ENCODE measurements at places on chromosomes 4 and X.

- DNase-seq = no peak
These were observed 503.0 kb upstream of the AGA start for GRCh38 chr4:177945268-177945667.

- no peak for DNase-seq
These were observed 21.1 kb upstream of the LUZP4 start for GRCh38 chrX:115268421-115268820.

DNA sequence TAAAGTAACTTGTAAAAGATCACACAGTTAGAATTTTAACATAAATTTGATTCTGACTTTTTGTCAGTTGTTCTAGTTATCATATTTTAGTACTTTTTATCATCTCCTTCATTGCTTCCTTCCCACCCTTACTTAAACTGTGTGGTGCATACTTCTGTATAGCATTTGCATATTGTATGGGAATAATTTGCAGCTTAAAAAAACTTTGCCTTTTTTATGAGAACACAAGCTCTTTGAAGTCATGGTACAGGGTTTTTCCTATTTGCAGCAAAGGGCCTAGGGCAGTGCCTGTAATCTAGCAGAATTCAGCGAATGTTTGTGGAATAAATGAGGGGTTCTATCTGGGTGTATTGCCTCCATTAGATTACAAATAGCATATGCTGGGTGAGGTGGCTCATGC is 41.6 kb downstream of the SYNPO2 start:
- DNase-seq = no peak

DNA sequence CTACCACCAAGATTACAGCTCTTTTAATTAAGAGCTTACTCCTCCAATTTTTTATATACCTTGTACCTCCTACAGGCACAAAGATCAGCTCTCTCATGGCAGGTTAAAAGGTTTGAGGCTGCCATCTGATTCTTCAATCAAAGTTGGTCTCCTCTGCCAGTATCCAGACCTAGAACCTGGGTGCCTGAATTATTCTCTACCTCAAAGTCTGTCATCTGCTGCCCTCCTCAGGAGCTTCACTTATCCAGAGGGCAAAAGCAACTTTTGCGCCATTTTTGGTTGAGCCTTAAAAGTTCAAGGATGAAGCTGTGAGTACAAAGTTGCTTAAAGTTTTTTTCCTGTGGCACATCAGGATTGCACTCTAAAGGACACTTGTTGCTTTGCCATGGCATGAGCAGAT is 343.7 kb upstream of the PPP1R2C start:
- no peak for DNase-seq

- DNase-seq = no peak
These were observed 70.1 kb downstream of the DMP1 start for GRCh38 chr4:87720094-87720691.

DNA sequence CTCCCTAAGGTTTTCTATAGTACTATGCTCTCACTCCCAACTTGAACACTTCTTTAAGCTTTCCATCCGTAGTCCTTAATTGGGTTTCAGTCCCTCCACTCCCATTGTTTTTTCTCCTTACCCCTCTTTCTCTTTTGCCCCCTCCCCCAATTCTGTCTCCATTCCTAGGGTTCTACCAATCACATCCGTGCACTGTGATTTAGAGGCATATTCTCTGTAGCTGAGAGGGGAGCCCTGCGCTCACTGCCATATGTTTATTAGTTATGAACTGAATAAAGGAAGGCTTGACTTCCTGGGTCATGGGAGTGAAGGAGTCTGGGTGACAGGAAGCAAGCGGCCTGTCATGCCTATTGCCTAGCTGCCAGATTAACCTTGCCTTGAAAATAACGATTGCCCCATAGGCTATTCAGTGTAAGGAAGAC is 471 bp downstream of the MCTS1 start:
- DNase-seq = peak; percentile 16

GRCh38 chrX:154779261-154779660 is 16.6 kb downstream of the DKC1 start:
- no peak for DNase-seq

DNA sequence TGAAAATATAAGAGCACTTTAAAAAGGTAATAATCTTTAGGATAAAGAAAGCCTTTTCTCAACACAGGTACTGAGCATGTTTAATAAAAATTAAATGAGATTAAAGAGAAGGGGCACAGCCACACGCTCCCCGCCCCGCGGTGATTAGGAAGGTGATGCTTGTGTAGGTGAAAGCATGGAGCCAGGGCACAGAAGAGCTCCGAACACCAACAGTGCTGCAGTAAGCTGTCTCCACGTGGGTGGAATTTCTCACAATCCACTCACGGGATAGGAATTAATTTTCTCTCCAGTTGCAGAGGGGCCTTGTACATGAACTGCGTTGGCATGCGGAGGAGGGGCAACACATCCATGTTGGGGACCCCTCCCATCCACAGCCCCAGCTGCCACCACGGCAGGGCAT is 27.0 kb downstream of the DCTD start:
- DNase-seq = no peak

GRCh38 chrX:151402719-151403390 is 5.8 kb downstream of the VMA21 start:
- DNase-seq = no peak

GRCh38 chr4:35364321-35364870 is 879.9 kb downstream of the ARAP2 start:
- no peak for DNase-seq

DNA sequence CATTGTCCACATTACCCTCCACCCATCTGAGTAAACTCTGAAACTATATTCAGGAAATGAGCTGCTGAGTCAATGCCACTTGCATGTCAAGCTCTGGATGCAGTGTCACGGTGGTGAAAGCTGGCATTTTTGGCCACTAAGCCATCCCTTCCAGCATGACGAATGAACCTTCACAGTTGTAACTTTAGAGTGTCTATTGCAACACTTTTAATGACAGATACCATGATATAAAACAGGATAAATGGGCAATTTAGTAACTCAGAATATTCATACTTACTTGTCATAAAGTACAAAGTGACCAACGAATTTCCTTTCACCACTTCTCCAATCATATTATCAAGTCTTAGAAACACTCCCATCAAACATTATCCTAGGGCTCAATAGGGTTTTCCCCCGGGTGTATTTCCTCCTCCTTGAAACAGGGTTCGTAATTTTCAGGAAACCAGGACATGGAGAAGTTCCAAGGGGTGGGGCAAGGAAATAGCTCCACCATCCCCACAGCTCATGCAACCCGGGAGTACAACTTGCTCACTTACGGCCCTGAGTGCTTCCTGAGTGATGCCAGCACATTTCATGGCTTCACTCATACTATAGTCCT is 73.1 kb downstream of the MTHFD2L start:
- DNase-seq = peak; percentile 12

DNA sequence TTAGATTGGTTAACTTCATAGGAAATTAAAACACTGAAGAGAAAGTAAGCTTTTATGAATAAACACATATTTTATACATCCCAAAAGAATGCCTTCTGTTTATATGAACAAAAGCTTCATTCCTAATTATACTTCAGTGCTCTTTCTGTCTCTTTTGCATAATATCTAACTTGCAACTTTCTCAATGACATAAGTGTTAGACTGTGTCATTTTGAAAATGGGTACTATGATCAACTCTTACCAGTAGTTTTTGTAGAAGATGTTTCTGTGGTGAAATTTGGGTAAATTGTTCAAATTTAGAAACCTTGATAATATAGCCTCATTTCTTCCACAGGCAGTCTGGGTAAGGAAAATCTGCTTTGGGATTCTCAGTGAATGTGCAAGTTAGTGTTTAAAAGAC is 991.4 kb downstream of the CCSER1 start:
- no peak for DNase-seq

DNA sequence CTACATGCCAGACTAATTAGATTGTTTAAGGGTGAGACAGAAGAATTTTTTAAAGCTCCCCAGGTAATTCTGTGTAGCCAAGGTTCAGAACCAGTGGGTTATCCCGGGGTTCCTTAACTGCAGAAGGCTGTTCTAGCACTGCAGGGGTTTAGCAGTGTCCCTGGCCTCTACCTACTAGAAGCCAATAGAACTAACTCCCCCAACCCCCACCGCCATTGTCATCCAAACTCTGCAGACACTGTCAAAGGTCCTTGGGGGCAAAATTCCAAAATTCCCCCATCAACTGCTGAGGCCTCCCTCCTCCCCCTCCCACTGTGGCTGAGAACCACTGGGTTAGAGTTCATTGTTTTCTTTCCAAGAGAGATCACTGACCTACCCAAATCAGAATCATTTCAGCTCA is 66.4 kb downstream of the MOSPD2 start:
- DNase-seq = no peak

- DNase-seq = no peak
These were observed 1056.3 kb upstream of the IGFBP7 start for GRCh38 chr4:58166490-58166889.

DNA sequence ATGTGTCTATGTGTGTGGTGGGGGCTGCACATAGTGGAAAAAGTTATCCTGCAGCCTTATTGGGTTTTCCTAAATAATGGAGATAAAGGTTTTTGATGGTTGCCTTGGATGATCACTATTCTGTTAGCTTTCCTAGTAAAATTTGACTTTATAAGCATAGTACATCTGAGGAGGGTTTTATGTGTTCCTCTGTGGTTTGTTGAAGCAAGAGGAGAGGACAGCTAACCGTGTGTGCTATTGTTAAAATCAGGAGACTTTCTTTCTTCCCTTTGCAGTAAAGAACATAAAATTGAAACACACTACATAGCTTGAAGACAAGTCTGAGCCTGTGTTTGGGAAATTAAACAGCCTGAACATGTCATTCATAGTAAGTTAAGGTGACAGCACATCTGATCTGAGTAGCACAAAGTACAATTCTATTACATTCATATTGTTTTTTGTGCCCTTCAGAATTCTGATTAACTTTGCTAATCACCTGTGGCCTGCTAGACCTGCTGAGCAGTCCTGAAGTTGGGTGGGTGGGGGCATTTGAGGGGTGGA is 36.8 kb downstream of the C4orf51 start:
- no peak for DNase-seq

DNA sequence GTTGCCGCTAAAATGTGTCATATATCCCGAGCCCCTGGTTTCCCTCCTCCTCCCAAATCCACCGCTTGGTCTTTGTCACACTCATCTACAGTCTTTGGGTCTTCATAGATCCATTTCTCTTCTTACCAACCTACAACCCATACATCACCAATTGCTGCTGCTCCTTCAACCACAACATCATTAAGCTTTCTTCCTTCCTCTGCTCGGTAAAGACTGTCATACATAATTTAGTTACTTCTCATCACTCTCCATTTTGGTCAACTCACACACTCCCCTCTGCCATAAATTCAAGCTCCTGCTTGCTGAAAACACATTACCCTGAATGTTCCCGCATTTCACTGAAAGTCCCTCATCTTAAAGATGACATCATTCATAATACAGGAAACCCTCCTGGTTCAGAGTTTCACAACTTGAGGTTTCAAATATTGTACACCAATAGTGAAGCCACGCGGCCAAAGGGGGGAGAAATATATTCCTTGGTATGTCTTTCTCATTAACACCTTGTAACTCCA is 1.7 kb upstream of the DCTD start:
- peak; percentile 50 for DNase-seq

- DNase-seq = no peak
These were observed 90.2 kb downstream of the TET2 start for GRCh38 chr4:105236916-105237311.

DNA sequence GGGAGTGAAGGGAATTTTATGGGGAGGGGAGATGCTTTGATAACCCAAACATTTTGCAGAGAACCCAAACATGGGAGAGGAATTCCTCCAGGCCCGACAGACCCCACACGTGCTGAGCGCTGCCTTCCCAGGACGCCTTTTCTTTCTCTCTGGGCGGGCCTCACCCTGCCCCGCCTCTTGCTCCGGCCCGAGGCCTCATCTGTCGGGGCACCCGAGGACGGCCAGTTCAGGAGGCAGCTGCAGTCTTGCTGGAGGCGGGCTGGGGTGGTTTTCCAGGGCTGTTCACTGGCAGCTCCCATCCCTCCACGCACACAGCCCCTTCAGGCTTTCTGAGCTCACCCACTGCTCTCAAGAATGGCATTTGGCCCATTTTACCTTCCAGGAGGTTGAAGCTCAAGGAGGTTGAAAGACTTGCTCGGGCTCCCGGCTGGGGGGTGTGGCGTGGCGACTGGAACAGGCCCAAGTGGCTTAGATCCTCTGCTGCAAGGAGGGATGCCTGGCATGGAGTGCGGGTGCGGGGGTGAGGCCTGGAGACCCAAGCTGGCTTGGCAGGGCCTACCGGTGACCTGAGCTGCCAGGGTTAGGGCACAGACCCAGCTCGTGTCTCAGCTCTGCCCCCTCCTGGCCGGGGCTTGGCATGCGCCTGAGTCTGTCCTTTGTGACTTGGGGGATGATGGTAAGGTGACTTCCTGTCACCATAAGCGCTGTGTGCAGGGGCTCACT is 99.2 kb downstream of the PSAPL1 start:
- DNase-seq = peak; percentile 79

GRCh38 chr4:174210354-174210753 is 73.1 kb downstream of the FBXO8 start:
- no peak for DNase-seq

DNA sequence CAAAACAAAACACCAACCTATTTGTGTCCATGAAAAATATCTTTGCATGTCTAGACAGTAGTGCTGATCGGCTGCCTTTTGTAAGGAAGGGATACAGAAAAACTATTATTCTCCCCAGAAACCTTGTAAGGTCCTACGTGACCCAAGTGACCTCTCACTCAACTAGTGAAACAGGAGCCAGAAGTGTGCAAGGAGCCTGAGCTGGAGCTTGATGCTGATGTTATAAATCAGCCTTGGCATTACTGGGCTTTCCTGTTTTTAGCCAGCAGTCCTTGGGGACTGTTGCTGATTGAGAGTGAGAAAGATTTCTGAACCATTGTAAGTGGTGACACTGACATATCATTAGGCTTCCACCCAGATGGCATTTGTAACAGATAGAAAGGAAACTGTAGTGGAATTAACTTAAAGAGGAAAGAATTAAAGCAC is 100.8 kb upstream of the LIMCH1 start:
- DNase-seq = no peak

DNA sequence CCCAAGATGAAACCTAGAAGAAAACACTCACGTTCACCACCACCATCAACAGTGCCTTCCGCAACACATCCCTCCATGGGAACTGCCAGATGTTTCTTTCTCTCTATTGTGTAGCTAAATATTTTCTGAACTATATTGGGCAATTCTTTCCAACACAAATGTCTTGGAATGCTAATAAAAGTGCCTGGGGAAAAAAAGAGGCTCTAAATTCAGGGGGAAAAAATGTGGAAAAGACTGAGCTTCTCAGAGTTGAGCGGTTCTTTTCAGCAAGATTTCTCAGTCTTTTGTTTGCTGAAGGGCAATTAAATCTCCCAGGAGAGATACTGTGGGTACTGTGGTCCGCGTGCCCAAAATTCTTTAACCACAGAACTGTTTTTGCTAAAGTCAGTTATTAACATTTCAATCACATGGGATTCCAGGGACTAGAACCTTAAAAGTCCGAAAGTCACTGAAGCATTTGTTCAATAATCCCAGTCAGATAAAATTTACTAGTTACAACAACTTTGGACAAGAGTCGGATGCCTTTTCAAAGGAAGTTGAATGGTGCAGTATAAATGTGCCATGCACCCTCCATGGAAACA is 51.9 kb upstream of the DHRSX start:
- no peak for DNase-seq

DNA sequence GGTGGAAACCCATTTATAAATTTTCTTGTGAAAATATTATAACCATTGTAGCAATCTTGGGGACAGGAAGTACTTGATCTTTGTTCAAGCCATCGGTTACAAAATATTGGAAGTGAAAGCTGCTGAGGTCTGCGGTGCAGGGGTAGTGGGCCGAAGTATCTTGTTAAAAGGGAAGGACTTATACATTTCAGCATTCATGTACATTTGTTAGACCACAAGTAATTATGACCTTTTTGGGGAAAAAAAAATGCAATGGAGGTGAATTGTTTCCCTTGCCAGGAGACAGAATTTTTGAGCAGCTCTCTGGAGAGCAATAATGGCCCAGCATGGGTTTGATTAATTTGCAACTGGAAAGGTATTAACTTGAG is 121.3 kb downstream of the EGF start:
- DNase-seq = no peak
